Gastroesophageal sphincter (tissue), 4 donors: ENCODE measurements at places on chromosomes 2 and 18.
A peak's percentile ranks its signal among the peaks of the same experiment; 100 is the strongest.

GRCh38 chr2:9205963-9206948, at the start of gene ASAP2:
ASAP2 (plus strand) TSS chr2:9206812; CDS start chr2:9207105, 293 bp downstream.
- ATAC-seq = peak; percentile 93

DNA sequence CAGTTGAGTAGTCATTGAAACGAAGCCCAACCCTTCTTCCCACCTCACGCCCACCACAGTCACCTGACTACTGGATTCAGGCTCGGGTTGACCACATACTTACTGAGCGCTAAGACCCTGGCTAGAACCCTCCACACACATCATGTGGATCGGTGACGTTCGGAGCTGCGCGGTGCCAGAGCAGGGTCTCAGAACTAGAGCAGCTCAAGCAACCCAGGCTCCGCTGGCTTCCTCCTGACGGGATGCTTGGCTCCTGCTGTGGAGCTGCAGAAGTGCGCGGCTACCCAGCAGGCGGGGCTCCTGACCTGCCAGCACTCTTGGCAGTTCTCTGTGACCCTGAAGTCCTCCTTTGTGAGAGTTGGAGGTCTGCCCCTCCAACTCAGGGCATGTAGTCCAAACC, 90.6 kb upstream of the MBOAT2 start:
- no peak for ATAC-seq

- ATAC-seq = no peak
Observed at GRCh38 chr18:28183418-28184078, 6.6 kb upstream of the CDH2 start.

GRCh38 chr2:105744909-105745853, at the start of gene NCK2:
NCK2 (plus strand) TSS chr2:105744912; CDS start chr2:105855064, 110,152 bp downstream.
- peak; percentile 69 for ATAC-seq

GRCh38 chr18:12990641-12990966, 558 bp upstream of the CEP192 start:
- peak; percentile 1 for ATAC-seq

GRCh38 chr2:132037527-132038178, 124.1 kb downstream of the ANKRD30BL start:
- no peak for ATAC-seq
